Esophagus muscularis mucosa (tissue), 4 donors: ENCODE measurements at places on chromosomes 6 and 20. TPM values are rescaled to one million over a fixed set of nuclear protein-coding genes. Genes with fewer than 3 reads are reported as not detected.

The PRSS16 gene
- total RNA-seq = not detected

DNA sequence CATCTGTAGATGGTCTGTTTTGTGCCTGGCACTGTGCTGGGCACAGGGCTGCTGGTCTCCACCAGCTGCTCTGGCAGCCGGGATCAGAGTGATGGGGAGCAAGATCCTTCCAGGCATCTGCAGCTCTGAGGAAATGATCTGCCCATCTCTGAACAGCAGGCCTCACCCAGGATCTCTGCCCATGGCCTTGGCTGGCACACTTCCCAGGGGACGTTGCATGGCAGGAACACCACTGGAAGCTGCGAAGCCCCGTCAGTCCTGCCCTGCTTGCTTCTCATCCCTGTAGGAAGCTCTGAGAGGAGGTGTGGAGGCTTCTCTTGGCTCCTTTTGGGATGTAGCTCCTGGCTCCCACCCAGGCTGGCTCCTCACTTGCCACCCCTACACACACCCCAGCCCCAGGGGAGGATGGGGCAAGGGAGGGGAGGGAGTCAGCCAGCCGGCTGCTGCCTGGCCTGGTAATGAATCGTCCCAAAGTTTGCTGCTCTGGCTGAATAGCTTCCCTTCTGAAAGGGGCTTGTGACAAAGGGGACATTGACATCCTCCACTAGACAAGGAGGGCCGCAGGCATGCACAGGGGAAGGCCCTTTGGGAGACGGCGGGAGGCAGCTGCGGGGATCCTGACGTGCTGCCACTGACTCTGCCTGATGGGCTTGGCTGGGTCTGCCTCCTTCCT, 108.9 kb downstream of the VEGFA start:
- no peaks in the 10 kb centered on the region for H3K27me3 ChIP-seq
- no peak overlapping the region for H3K27ac ChIP-seq
- H3K36me3 ChIP-seq = no peaks in the 10 kb centered on the region
- H3K4me3 ChIP-seq = no peak overlapping the region
- no peak for DNase-seq

The SLC22A3 gene
- total RNA-seq = 16.8 TPM

DNA sequence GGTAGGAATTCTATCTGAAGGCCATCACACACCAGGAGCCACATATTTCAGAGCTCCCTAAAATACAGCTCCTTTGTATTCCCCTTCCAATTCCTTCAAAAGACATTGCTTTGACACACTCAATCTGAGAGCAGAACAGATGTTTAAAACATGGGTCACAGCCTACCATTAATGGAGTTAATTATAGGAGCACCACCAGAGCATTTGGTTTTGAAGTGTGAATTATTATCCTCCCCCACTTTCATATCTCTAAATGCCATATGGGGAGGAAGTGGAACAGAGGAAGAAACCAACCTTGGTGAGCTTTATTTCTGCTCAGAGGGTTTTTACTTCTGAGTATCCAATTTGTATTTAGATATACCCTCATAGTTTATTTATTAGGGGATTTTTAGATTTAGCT, 50.7 kb upstream of the TNFRSF21 start:
- no peak overlapping the region for H3K4me3 ChIP-seq
- no peak overlapping the region for H3K27ac ChIP-seq
- H3K4me1 ChIP-seq = no peaks in the 10 kb centered on the region
- no peaks in the 10 kb centered on the region for H3K27me3 ChIP-seq
- DNase-seq = no peak

GRCh38 chr6:3786141-3786540, 34.6 kb upstream of the PXDC1 start:
- no peak for DNase-seq
- H3K27me3 ChIP-seq = no peaks in the 10 kb centered on the region
- H3K4me3 ChIP-seq = no peak overlapping the region
- no peaks in the 10 kb centered on the region for H3K36me3 ChIP-seq
- no peaks in the 10 kb centered on the region for H3K4me1 ChIP-seq

The MCCD1 gene
- total RNA-seq = not detected

- no peaks in the 10 kb centered on the region for H3K4me1 ChIP-seq
- H3K4me3 ChIP-seq = no peak overlapping the region
- H3K27ac ChIP-seq = no peak overlapping the region
- H3K27me3 ChIP-seq = no peaks in the 10 kb centered on the region
- peaks cover 66% of the 10 kb centered on the region for H3K36me3 ChIP-seq
Observed at GRCh38 chr6:158150701-158151100, 17.4 kb downstream of the SERAC1 start.

DNA sequence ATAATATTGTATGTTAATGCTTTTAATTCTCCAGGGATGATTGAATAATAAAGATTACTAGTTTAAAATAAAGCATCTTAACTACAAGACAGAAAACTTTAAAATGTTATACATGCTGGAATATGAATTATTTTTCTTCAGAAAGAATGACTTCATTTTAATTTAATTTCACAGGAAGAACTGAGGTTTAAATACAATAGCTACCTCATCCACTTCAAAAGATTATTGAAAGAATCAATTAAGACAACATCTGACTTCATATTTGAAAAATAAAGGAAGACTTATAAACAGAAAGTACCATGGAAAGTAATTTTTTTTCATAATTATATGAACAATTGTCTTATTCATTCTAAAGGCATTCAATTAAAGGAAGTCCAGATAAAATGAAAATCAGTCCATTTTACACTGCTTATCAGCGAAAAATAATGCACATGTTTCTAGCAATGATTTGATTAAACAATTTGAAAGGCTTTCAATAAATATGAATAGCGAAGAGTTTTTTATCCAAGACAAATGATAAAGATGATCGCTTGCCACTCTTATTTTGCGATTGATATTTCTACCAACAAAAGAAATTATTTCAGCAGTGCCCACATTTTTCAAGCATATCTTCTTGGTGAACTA, 368.5 kb upstream of the OPRM1 start:
- H3K27ac ChIP-seq = no peak overlapping the region
- DNase-seq = no peak
- no peaks in the 10 kb centered on the region for H3K36me3 ChIP-seq
- H3K4me3 ChIP-seq = no peak overlapping the region
- no peaks in the 10 kb centered on the region for H3K4me1 ChIP-seq
- no peaks in the 10 kb centered on the region for H3K27me3 ChIP-seq

The KIF25 gene
- not detected for total RNA-seq

DNA sequence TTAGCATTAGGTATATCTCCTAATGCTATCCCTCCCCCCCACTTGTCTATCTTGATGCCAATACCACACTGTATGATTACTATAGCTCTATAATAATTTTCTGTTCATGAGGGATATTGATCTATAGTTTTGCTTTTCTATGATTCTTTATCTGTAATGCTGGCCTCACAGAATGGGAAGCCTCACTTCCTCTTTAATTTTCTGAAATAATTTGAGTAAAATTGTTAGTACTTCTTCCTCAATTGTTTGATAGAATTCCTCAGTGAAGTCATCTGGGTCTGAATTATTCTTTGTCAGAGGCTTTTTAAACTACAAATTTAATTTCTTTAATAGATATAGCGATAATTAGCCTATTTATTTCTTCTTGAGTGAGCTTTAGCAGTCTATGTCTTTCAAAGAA, 31.2 kb downstream of the SIRPD start:
- H3K27me3 ChIP-seq = no peaks in the 10 kb centered on the region
- no peaks in the 10 kb centered on the region for H3K4me1 ChIP-seq
- DNase-seq = no peak
- no peaks in the 10 kb centered on the region for H3K36me3 ChIP-seq
